ENCODE measurements at places on chromosomes 11 and 22.

DNA sequence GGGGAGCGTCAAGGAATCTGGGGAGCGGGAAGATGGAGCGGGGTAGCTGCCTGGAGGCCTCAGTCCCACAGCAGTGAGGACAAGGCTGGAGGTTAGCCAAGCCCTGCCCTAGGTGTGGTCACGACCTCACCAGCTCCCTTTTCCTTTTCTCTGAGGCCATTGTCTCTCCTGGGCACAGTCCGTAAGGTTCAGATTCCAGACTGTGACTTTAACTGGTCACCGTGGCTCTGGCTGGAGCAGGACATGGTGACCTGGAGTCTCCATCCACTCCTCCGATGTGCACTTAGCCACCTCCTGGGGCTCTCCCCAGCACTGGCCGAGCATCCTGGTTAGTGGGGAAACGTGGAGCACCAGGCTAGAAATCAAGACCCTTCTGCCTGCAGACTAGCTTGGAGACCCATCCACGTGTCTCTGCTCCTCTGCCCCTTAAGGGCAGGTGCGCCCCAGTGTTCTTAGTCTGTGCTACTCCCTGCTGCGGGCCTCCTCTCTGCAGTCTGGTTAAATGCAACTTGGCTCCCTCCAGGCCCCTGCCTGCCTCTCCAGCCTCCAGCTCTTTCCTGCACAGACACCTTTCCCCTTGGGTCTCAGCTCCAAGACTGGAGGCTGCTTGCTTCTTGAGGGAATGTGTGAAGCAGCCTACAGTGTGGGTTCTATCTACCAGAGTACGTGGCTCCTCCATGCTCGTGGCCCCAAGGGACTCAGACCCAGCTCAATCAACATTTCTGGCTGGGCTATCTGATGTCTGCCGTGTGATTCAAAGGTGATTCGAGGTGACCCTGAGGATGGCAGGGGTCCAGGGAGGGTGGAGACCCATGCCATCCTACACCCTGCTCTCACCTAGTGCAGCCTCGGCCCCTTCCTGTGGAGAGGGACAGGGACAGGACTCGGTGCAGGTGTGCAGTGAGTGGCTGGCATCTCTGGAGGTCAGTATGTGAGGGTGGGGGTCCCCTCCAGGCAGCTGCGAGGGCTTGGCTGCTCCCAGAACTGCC lies 5.2 kb downstream of the SLC25A1 start:
- DNase-seq = no peak

DNA sequence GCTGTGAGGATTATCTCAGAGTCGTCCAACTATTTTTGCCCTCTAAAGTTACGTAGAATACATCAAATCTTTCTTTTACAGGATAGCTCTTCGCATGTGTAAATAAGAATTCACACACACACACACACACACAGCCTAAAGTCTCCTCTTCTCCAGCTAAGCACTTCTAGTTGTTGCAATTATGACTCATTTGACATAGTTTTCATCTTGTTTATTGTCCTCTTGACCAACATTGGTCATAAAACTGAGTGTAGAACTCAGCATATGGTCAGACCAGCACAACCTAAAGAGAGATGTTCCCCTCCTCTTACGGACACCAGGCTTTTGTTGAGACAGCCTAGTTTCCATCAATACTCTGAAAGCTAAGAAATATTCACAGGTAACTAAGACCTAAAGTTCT lies 234.2 kb downstream of the BLID start:
- peak; percentile 89 for DNase-seq

GRCh38 chr11:125101596-125101995 lies 9.8 kb downstream of the TMEM218 start:
- no peak for DNase-seq

GRCh38 chr11:119545978-119546915 lies 123.3 kb upstream of the THY1 start:
- no peak for DNase-seq

DNA sequence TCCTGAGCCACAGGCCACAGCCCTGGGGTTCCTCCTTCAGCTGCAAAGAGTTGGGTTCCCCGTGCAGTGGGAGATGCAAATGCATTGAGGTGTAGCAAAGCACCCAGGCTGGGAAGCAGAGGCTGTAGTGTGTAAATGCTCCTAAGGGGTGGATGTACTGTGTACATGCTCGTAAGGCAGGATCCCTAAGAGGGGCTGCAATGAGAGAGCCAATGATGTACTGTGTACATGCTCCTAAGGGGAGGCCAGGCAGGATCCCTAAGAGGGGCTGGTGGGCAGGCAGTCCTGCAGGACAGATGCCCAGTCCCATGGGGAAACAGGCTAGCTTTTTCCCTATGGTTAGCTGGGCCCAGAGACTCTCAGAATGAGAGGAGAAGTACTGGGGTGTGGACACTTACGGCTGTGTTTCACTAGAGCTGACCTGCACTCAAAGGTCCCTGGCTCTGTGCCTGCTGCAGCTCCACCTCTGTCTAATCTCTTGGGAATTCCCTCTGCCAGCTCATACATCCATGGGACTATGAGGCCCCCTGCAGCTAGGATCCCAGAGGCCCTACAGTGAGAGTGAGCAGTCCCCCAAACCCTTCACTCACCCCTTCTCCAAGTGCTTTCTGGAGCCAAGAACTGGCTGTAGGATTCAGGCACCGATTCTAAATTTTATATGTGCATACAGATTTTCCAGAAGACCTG lies 261.9 kb upstream of the LUZP2 start:
- peak; percentile 78 for DNase-seq

DNA sequence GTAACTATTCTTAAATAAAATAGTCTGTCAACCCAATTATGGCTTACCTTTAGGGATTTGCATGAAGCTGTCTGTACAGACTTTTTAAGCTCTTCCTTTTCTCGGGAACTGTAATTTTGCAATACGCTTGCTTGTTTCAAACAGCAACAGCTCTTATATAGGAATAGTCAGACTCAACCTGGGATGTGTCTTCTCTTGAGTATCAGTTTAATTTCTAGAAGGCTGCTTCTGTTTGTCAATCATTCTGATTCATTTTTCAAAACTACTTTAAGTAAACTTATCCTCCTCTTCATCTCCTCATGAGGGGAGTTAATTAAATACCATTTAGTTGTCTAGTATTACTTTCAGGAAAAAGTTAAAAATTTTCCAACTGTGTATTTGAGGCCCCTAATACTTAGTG lies at the start of gene OR10AG1:
OR10AG1 (minus strand) TSS at position 101 of the 400 bp plus-strand sequence; CDS start at position 63, 38 bp downstream.
- no peak for DNase-seq

All from amniotic epithelial cell (primary cell).